Stimulated activated CD8-positive, alpha-beta memory T cell treated with anti-CD3 and anti-CD28 coated beads, Interleukin-7, amount 100 ng/mL, for 48 hours (primary cell): ENCODE measurements at places on chromosomes 3 and 15.

DNA sequence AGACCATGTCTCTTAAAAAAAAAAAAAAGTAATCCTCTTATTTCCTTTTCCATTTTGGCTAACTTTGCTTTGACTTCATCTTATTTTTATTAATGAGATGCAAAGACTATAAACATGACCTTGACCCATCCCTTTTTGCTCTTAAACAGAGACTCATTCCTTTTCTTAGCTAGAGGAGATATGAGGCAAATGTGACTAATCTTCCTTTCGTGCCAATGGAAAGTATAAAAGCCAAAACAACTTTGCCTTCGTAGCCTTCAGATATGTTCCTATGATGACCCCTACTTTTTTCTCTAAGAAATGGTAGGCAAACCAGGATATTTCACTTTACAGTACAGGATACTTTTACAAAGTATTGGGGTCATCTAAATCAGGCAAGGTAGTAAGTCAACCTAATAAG lies 36.9 kb upstream of the GOLGB1 start:
- DNase-seq, result no peak

DNA sequence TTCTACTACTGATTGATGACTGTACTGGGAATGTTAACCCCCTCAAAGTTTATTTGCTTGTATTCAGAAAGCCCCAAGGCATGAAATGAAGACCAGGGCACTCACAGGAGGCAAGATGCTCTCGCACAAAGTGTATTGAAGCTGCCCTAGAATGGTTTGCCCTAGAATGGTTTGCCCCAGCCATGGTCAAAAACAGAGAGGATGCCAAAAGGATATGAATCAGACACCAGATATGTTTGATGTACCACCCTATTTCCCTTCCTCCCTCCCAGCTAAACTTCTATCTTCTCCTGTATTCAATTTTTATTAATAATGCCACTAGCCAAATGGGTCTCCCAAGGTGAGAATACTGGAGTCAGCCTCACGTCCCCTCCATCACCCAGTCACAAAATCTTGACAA lies 101.3 kb downstream of the TMCO5A start:
- DNase-seq, result no peak

- DNase-seq, result no peak
Observed at GRCh38 chr3:14792691-14793121, 26.1 kb upstream of the FGD5 start.

GRCh38 chr15:50119063-50120040 lies at the start of gene ATP8B4:
Gene ATP8B4 (minus strand): TSS chr15:50119233. CDS start chr15:50106966, 12,267 bp downstream.
- no peak for DNase-seq
